Colonic mucosa (tissue), 4 donors: ENCODE measurements at places on chromosomes 3 and 15. TPM values are rescaled to one million over a fixed set of nuclear protein-coding genes. Genes with fewer than 3 reads are reported as not detected.

- H3K27ac ChIP-seq = no peak overlapping the region
- DNase-seq = no peak
- no peaks in the 10 kb centered on the region for H3K36me3 ChIP-seq
- H3K4me3 ChIP-seq = no peak overlapping the region
Measured at GRCh38 chr3:148187296-148187695, 510.4 kb upstream of the AGTR1 start.

DNA sequence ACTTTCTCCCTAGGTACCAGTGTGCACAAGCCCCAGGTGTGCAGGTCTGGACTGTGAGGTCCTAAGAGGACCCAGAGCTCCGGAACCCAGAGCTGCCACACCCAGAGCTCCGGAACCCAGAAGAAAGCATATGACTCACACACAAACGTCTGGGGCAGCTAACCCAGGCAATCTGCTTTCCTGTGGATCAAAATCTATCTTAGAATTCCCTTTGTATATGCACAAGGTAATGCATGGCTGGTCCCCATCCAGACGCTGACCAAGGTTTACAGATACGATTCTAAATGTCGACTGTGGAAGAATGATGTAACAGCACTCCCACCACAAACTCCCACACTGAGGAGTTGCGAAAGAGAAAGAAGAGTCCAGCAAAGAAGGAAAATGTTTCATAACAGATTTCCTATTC lies 15.7 kb downstream of the KCNMB2 start:
- no peaks in the 10 kb centered on the region for H3K36me3 ChIP-seq
- DNase-seq = no peak
- H3K4me3 ChIP-seq = no peak overlapping the region
- H3K27ac ChIP-seq = no peak overlapping the region

GRCh38 chr3:103067963-103068362 lies 633.1 kb downstream of the ZPLD1 start:
- no peaks in the 10 kb centered on the region for H3K4me1 ChIP-seq
- no peak overlapping the region for H3K27ac ChIP-seq
- H3K4me3 ChIP-seq = no peak overlapping the region
- no peaks in the 10 kb centered on the region for H3K27me3 ChIP-seq

DNA sequence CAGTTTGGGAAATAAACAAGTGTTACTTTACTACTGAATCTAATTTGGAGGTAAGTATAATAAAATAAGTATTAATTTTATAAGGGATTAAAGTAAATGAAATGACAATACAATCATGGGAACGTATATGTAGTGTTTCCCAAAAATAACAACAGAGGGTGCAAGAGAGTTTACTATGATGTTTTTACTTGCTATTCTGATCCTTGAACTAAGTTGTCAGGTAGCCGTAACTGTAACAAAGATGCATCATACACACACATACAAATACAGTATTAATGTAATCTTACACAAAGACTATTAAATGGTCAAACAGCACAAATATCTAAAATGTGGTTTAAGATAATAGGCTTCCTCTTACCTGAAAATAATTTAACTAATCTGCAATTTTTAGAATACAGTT lies 311.4 kb downstream of the TBC1D5 start:
- no peak overlapping the region for H3K27ac ChIP-seq
- H3K36me3 ChIP-seq = no peaks in the 10 kb centered on the region
- H3K4me3 ChIP-seq = no peak overlapping the region
- H3K27me3 ChIP-seq = no peaks in the 10 kb centered on the region

GRCh38 chr3:194573680-194574437 lies 59.4 kb downstream of the TMEM44 start:
- peak; percentile 35 for DNase-seq
- no peaks in the 10 kb centered on the region for H3K36me3 ChIP-seq
- H3K4me3 ChIP-seq = no peak overlapping the region
- H3K27me3 ChIP-seq = no peaks in the 10 kb centered on the region
- H3K4me1 ChIP-seq = no peaks in the 10 kb centered on the region
- no peak overlapping the region for H3K27ac ChIP-seq

Gene ANKRD63
- total RNA-seq = not detected

Gene SCAMP2
- total RNA-seq = 204 TPM

GRCh38 chr3:195107593-195107992 lies 163.4 kb downstream of the XXYLT1 start:
- H3K27me3 ChIP-seq = no peaks in the 10 kb centered on the region
- peaks cover 5% of the 10 kb centered on the region for H3K4me1 ChIP-seq
- H3K36me3 ChIP-seq = no peaks in the 10 kb centered on the region
- H3K27ac ChIP-seq = no peak overlapping the region

Gene CYP8B1
- total RNA-seq = 0.20 TPM

- DNase-seq = no peak
- H3K36me3 ChIP-seq = no peaks in the 10 kb centered on the region
- H3K27me3 ChIP-seq = no peaks in the 10 kb centered on the region
- H3K27ac ChIP-seq = no peak overlapping the region
- no peak overlapping the region for H3K4me3 ChIP-seq
Measured at GRCh38 chr3:149516920-149517319, 42.4 kb downstream of the TM4SF4 start.

Gene GOLGA6L10
- 1.4 TPM for total RNA-seq

- H3K27ac ChIP-seq = no peak overlapping the region
- peaks cover 5% of the 10 kb centered on the region for H3K4me1 ChIP-seq
- H3K27me3 ChIP-seq = peaks cover 12% of the 10 kb centered on the region
- no peak overlapping the region for H3K4me3 ChIP-seq
Measured at GRCh38 chr3:38645601-38646000, 3.9 kb downstream of the SCN5A start.

- H3K27me3 ChIP-seq = no peaks in the 10 kb centered on the region
- H3K4me3 ChIP-seq = no peak overlapping the region
- H3K27ac ChIP-seq = no peak overlapping the region
Measured at GRCh38 chr3:85081191-85081906, 122.6 kb downstream of the CADM2 start.

DNA sequence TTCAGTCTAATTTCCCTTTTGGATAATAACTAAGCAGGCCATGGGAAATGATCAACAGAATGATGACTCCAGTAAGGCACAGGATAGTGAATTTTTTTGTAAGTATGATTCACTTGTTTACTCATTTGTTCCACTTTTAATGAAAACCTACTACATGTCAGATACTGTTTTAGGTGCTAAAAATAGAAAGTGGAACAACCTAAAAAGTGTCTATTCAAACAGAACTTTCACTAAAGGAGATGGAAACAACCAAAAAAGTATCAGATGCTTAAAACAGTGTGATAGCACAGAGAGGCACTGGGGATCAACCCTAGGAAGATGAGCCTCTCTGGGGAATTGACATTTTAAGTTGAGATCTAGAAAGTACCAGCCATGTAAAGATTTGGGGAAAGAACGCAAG lies 11.1 kb downstream of the RYK start:
- no peak overlapping the region for H3K27ac ChIP-seq
- H3K4me1 ChIP-seq = peaks cover 24% of the 10 kb centered on the region
- no peak for DNase-seq
- no peaks in the 10 kb centered on the region for H3K27me3 ChIP-seq
- H3K4me3 ChIP-seq = no peak overlapping the region
- no peaks in the 10 kb centered on the region for H3K36me3 ChIP-seq

DNA sequence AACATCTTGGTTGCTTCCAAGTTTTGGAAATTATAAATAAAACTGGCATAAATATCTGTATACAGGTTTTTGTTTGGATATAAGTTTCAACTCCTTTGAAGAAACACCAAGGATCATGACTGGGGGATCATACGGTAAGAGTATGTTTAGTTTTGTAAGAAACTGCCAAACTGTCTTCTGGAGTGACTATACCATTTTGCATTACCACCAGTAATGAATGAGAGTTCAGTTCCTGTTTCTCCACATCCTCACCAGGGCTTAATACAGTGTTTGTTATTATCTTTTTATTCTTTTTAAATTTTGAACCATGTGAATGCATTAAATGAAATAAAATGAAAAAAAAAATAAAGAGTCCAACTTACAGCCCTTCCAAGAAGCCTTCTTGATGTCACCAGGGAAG lies 3.7 kb upstream of the ANKUB1 start:
- no peak overlapping the region for H3K27ac ChIP-seq
- no peak for DNase-seq
- H3K36me3 ChIP-seq = no peaks in the 10 kb centered on the region
- no peak overlapping the region for H3K4me3 ChIP-seq
- no peaks in the 10 kb centered on the region for H3K4me1 ChIP-seq

- no peak for DNase-seq
- no peak overlapping the region for H3K4me3 ChIP-seq
- no peak overlapping the region for H3K27ac ChIP-seq
- H3K27me3 ChIP-seq = no peaks in the 10 kb centered on the region
- H3K4me1 ChIP-seq = no peaks in the 10 kb centered on the region
Measured at GRCh38 chr3:125395091-125395490, 20.0 kb upstream of the ZNF148 start.
